ENCODE measurements at places on chromosomes 2 and 18.

DNA sequence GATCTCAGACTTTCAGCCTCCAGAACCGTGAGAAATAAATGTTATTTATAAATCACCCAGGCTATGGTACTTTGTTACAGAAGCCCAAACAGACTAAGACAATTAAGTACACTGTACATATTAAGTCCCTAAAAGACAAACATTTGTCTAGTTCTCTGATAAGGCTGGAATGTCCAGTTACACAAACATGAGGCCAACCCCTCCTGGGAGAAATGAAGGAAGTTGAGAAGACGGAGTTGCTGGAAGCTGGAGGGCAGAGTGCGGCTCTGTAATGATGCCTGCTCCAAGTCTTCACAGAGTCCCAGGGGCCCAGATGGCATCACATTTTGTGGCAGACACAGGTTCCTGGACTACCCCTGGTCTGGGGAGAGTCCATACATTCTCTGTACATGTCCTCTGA is 79.2 kb upstream of the ST8SIA3 start:
- ATAC-seq: no peak

- ATAC-seq: no peak
Observed at GRCh38 chr2:177322801-177323261, 58.3 kb upstream of the NFE2L2 start.

DNA sequence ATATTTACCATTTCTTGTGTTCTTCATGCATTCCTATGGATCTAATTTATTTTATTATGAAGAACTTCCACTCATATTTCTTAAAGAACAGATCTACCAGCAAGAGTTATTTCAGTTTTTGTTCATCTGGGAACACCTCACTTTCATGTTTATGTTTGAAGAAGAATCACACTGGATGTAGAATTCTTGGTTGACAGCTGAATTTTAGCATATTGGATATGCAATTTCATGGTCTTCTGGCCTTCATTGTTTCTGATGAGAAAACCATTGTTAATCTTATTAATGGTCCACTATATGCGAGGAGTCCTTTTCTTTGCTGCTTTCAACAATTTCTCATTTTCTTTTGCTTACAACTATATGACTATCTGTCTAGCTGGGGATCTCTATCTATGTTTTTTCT is 189.2 kb downstream of the UXS1 start:
- no peak for ATAC-seq

- no peak for ATAC-seq
Observed at GRCh38 chr2:77725045-77725444, 202.9 kb upstream of the LRRTM4 start.

DNA sequence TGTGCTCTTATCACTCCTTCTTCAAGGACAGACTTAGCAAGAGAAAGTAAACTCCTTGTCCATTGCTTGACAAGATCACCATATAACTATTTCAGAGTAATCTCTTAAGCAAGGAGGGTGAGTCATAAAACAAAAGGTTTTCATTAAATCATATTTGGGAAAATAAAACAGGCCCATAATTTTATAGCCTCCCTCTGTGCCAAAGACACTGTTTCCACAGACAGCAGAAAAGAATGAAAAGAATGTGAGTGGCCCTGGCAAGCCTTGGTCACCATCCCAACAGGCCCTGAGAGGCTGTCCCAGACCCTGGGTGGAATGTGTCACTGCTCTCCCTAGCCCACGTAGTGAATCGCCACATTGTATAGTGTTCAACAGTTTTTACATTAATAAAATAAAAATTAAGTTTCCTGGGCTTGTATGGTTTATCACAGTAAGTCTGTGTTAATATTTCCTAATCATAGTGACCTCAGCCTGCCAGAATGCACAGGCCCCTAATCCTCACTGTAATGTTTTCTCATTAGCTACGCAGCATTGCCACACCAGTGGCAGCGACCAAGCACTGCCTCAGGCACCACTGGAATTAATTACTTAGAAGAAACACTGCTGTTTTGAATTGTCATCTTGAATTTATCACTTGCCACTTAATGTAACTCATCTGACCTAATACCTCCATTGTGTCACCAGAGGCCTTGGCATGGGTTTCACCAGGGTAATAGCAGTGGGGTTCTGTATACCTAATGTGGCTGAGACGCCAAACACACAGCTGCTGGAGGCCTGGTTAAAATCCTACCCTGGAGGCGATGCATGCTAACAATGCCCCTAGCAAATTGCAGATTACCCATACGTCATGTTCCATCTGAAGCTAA is 401.9 kb downstream of the LNPK start:
- ATAC-seq: peak; percentile 82

DNA sequence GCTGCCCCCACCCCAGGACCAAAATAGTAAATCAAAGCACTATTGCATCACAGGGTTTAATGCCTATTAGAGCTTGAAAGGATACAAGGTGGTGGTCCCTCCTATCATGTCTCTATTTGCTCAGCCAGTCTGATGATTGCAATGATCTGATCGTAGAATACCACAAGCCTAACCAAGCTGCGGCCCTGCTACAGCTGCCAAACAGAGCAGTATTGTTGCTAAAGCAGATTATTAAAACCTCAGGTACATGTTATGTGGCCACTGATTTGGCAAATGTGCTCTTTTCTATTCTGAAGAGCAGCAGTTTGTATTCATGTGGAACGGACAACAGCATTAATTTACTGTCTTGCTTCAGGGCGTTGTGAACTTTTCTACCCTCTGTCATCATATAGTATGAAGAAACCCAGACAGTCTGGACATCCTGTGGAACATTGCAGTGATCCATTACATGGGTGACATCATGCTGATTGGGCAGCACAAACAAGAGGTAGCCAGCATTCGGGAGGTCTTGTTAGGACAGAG is 8.4 kb upstream of the VAPA start:
- ATAC-seq: no peak

- no peak for ATAC-seq
Observed at GRCh38 chr2:69616755-69617154, 26.8 kb downstream of the AAK1 start.

GRCh38 chr18:26792661-26793060 is 72.8 kb downstream of the AQP4 start:
- no peak for ATAC-seq

DNA sequence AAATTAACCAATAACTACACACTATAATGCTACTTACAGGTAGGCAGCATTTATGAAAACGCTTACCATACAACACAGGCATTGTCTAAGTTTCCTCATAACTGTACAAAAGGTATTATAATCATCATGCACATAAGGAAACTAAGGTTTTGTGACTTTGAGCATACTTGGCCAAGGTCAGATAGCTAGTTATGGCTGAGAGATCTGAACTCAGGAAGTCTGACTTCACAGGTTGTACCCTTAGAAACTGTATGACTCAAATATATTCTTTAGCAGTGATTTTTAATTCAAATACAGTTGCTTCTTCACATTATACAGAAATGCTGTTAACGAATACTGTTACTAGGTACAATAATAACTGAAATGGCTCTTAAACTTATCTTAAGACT is 89.3 kb downstream of the TRIP12 start:
- no peak for ATAC-seq

GRCh38 chr18:46657115-46657955 is at the start of gene LOXHD1:
Gene LOXHD1, minus strand, starts transcription at chr18:46657220. Its CDS starts 187 bp downstream, at chr18:46657033.
- ATAC-seq: no peak

GRCh38 chr2:241050624-241051577 is 51.2 kb downstream of the MTERF4 start:
- no peak for ATAC-seq

DNA sequence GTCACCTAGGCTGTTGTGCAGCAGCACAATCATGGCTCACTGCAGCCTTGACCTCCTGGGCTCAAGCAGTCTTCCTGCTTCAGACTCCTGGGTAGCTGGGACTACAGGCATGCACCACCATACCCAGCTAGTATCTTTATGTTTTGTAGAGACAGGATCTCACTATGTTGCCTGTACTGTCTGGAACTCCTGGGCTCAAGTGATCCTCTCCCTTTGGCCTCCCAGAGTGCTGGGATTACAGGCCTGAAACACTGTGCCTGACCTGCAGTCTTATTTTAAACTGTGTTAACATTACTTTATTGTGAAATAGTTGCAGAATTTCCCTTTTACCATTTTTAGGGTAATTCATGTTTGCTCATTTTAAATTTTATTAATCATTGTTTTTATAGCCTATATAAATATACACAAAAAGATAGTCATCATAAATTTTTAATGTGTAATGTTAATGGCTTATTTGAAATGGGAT is 24.6 kb downstream of the EML4 start:
- no peak for ATAC-seq
